Kidney epithelial cell (primary cell): ENCODE measurements at places on chromosomes 11 and 22. TPM values are rescaled to one million over a fixed set of nuclear protein-coding genes. Genes with fewer than 3 reads are reported as not detected.

Gene ACTN3
- not detected in 2 replicates for total RNA-seq

- no peak for DNase-seq
Measured at GRCh38 chr22:40367342-40367741, 3.1 kb upstream of the SGSM3 start.

- DNase-seq: no peak
Measured at GRCh38 chr11:133712051-133712560, 133.2 kb downstream of the SPATA19 start.

- DNase-seq: no peak
Measured at GRCh38 chr11:19954899-19955298, 205.4 kb downstream of the DBX1 start.
